ENCODE measurements at places on chromosomes 5 and 9. TPM values are rescaled to one million over a fixed set of nuclear protein-coding genes. Genes with fewer than 3 reads are reported as not detected.

NR4A3 gene
- total RNA-seq = 113 TPM

PLEKHG4B gene
- not detected for total RNA-seq

SH3GL2 gene
- total RNA-seq = not detected

DNA sequence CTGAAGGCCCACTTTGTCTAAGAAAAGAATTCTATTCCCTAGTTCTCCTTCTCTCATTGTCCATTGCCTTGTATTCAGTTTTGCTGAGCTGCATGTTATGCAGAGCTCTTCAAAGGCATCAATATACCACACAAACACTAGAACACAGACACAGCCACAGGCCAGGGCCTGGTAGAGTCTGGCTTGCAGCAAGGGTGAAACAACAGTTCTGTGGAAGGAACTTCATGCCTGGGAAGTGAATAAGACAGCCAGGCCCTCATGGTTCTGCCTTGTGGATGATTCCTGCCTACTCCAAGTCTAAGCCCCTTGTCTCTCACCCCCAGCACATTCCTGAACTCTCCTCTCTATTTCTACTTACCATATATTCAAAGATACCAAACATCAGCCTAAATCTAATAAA is 30.8 kb downstream of the KLHL3 start:
- DNase-seq = no peak

DNA sequence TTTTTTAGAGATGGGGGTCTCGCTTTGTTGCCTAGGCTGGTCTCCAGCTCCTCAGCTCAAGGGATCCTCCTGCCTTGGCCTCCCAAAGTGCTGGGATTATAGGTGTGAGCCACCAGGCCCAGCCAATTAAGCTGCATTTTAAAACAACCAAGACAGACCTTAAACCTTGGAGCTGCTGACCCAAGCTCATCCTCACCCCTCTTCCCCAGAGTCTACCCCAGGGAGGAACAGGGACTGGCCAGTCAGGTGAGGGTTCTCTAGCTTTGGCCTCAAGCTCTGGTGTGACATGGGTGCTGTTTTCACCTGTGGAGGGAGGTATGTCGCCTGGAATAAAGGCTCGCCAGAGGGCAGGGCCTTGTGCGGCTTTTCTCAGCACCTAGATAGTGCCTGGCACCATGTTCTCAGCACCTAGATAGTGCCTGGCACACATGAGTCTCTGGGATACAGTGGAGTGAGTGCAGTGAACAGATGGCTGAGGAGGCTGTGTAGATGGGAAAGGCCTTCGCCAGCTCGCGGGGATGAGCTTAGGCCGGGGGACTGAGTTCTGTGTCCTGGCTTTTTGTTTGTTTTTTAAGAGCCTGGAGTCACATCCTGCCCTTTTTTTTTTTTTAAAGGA is 7.4 kb downstream of the CDK9 start:
- no peak for DNase-seq

DNA sequence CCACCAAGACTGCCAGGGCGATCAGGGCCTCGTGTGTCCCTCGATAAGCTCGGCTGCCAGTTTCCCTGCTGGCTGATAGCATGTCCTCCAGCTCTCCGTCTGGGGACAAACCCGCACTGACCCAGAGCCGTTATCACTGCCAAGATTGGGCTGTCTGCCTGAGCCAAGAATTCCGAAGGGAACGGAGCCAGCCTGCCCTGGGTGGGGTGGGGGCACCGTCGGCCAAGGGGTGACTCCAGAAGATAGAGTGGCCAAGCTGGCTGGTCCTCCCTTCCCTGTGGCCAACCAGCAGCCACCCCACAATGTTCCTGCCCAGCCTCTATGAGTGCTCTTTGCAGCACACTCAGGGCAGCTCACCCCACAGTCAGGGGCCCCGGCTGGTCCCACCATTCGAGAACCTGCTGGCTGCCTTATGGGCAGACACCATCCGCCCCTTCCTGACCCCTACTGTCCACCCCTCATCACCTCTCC is 29.4 kb downstream of the HRH2 start:
- DNase-seq = no peak
